ENCODE measurements at places on chromosomes 12 and 14.

- no peak for DNase-seq
These were observed 1097.1 kb downstream of the FLRT2 start for GRCh38 chr14:86627080-86627479.

DNA sequence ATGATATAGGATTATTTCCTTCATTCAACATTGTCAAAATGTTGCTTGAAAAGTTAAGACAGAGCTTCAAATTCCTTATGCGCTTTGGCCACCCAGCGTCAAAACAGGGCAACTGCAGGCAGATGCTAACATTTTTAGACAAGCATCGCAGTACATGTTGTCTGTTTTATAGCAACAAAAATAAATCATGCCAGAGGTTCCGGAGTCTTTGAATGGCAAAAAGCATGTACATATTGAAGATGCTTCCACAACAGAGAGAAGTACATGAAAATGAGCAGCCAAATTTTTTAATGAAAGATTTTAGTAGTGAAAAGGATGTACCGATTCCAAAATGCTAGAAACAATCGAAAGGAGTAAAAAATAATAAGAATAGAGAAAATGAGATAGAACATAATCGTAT lies 49.8 kb upstream of the USP15 start:
- no peak for DNase-seq

GRCh38 chr12:63961543-63961942 lies 117.0 kb downstream of the SRGAP1 start:
- DNase-seq: no peak

DNA sequence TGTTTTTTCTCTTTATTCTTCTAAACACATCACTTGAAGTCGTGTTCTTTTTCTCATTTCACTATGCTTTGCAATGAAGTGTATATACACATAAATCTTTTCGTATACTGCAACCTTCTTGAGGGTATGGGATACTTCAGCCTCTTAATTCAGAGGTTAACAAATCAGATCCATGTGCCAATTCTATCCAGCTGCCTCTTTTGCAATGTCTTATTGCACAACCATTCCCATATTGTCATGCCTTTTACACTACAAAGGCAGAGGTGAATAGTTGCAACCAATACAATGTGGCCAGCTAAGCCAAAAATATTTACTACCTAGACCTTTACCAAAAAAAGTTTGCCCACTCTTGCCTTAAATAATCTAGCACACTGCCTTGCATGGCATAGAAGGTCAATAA lies 224.5 kb upstream of the FOXG1 start:
- no peak for DNase-seq

DNA sequence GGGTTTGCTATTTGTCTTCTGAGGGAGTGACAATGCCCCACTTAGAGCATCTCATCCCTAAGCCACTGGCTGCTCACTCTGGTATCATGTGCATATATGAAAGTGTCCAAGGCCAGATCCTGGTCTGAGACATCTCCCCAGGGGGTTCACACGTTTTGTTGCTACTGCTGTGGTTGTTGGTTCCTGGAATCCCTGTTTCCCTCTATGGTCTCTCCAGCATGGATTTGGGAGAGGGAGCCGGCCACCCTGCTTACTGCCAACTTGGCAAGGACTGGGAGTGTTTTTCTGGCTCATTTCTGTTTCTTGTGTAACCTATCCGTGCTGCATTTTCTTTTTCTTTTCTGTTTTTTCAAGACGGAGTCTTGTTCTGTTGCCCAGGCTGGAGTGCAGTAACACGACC lies 101.3 kb upstream of the MAX start:
- DNase-seq: no peak

- no peak for DNase-seq
These were observed 53.8 kb downstream of the PHETA1 start for GRCh38 chr12:111314953-111315539.

DNA sequence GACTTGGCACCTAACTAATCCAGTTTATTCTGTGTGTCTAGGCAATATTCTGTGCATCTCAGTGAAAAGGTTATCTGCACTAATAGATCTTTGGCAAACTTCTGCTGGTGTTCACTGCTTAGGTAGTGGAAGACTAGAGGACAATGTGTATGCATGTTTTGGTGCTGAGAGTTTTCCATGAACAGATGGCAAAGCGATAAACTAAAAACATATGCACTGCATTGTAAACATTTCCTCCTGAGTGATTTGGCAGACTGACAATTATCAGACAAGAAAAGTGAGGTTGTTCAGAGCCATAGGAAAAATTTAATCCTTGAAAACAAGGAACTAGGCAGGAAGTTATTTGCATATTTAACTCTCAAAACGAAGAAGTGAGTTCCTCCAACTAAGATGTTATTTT lies 400.4 kb downstream of the ATP23 start:
- DNase-seq: no peak

DNA sequence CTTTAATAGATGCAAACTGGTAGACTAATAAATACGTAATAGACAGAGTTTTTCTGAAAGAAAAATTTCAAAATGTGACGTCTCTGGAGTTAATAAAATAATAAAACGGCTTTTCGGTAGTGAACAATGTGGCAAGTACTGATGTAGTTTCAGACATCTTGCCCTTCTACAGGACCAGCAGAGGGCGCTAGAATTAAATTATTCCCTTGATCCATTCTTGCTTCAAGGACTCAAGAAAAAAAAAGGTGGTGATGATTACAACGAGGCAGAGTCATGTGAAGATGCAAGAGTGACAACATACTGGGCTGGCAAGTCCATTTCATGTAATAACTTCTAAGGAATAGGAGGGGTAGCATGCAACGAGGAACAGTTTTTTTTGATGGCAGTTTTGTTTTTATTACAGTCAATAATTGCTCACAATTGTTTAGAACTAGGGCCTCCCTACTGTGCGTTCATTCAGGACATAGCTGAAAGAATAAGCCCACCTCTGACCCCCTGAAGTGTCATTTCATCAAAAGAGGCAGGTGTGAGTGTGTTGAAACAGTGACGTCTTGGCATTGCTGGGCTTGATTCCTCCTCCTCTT lies 101.0 kb upstream of the GZMB start:
- DNase-seq: peak; percentile 40

DNA sequence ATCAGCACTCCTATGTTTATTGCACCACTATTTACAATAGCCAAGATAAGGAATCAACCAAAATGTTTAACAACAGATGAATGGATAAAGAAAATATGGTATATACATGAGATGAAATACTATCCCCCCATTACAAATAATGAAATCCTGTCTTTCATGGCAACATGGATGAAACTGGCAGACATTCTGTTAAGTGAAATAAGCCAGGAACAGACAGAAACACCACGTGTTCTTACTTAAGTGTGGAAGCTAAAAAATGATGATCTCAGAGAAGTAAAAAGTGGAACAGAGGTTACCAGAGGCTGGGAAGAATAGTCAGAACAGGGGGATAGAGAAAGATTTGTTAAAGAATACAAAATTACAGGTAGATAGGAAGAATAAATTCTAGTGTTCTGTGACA lies 113.7 kb upstream of the MDM1 start:
- no peak for DNase-seq

GRCh38 chr12:76489737-76490136 lies 69.8 kb downstream of the OSBPL8 start:
- no peak for DNase-seq

DNA sequence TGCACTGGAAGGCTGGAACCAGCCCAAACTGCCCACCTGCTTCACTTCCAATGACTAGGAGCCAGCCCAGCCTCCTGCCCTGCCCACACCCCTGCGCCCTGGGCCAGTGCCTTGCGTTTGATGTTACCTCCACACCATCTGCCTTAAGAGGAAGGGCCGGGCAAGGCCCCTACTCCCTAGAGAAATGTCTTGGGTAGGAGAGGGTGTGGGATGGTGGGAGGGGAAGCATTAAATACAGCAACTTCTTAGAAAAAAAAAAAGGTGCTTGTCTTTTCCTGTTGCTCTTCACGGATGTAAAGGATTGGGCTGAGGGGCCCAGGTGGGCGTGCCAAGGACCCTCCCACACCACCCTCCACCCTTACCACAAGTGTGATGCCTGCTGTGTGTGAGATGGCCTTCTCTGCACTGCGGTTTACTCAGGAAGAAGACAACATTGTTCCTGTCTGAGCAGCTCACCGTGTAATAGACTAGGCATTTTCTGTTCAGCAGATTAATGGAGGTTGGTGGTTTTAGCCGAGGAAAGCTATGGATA lies 99.9 kb downstream of the NINJ2 start:
- no peak for DNase-seq

DNA sequence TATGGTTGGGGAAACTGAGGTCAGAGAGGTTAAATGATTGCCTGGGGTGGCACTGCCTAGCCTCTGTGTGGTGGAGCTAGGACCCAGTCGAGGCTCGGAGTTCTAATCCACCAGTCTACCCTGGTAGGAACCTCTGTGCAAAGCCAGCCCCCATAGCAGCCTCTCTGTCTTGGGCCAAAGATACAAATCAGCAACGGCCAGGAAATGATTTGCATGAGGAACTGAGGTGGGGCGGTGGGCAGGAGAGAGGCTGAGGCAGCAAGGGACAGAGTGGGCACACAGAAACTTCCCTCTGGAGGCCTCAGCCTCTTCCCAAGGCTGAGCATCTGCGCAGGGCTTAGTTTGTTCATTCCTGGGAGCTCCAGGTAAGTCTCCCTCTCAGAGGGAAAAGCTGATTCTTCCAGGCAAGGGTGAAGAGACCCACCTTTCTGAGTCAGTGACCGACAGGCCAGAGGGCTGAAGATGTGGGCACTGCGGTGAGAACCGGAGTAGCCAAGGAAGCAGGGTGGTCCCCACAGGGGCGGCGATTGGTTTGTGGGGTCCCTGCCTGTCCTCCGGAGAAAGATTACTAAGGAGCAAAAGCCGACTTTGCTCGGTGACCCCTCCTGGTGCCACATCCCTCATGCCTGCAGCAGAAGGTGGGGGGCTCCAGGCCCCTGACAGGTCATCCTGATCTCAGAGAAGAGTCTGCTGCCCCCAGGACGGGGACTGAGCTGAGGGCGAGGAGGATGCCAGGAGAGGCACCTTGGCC lies 134.6 kb downstream of the CACNA1C start:
- DNase-seq: no peak

DNA sequence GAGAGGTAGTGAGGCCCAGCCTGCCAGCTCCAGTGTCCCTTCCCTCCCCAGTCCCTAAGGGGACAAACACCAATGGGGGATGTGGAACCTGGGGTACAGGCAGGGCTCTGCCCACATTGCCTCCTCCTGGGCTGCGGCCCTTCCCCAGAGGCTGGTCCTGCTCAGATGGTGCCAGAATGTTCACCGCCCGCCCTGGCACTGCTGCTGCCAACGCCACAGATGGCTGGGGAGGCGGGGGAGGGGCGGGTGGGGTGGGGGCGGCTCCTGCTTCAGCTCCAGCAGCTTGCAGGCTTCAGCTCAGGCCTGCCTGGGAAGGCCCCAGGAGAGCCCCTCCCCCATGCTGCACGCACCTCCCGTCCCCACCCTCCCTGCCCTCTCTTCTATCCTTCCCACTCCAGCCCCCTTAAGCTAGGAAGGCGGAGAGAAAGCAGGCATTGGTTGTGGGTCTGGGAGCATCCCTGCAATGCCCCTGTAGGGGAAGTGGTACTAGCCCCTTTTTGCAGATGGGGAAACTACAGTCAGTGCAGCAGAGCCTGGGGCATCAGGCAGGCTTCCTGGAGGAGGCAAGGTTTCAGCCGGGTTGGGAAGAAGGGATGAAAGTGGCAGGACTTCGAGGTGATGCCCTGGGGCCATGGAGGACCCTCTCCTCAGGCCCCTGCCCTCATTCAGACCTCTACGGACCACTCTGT lies 2.0 kb upstream of the BEGAIN start:
- DNase-seq: no peak

Measured in liver (tissue), 10 donors.